Fibroblast of the aortic adventitia (primary cell): ENCODE measurements at places on chromosomes 4 and X.

DNA sequence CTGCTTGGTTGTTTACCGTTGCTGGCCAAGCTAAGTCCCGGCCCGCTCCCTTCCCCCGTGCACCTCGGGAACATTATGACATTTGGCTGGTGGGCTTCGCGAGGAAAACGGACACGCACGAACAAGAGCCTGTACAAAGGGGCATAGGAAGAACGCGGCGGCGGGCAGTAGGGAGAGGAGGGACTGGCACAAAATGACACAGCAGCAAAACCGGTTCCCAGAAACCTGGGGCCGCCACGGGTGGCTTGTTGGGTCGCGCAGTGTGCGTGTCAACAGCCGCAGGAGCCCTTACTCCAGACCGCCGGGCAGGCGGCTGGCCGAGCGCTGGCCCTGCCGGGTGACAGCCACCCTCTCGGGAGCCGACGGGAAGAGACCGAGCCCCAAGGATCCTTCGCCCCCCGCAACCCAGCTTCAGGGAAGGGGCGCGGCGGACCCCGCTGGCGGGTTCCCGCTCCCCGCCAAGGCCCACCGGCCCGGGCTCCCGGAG is 1.6 kb upstream of the LIN54 start:
- no peak for DNase-seq

DNA sequence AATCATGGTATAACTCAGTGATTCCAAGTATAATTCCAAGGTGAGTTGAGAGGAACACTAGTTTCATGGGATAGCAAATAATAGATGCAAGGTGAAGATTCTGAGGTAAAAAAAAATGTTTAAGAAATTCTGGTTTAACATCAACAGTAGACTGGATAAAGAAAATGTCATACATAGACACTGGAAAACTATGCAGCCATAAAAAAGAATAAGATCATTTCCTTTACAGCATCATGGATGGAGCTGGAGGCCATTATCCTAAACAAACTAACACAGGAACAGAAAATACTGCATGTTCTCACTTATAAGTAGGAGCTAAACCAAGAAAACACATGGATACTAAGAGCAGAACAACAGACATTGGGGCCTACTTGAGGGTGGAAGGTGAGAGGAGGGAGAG is 54.6 kb upstream of the LEF1 start:
- no peak for DNase-seq

DNA sequence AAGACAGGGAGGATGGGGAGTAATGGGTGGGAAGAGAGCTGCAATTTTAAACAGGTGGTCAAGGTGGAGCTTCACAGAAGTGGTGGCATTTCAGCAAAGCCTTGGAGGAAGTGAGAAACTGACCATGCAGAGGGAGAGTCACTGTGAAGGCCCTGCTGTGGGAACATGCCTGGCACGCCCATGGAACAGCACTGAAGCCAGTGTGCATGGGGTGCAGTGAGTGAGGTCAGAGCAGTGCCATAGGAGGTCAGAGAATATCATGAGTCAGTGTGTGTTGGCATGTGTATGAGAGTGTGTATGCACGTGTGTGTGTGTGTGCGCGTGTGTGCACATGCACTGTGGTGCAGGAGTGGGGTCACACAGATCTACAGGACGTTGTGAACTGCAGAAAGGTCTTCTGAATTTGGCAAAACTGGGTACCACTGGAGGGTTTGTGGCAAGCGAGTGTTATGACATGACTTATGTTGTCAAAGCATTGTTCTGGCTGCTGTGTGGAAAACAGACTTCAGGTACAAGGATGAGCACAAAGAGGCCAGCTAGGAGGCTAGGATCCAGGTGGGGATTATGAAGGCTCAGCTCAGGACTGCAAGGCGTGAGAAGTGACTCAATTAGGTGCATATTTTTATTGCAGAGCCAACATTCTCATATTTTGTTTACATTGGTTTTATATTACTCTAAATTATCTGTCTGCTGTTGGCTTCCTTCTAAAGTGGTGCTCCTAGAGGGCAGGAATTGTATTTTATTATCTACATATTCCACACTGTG is 34.0 kb downstream of the ZNF827 start:
- DNase-seq: no peak

DNA sequence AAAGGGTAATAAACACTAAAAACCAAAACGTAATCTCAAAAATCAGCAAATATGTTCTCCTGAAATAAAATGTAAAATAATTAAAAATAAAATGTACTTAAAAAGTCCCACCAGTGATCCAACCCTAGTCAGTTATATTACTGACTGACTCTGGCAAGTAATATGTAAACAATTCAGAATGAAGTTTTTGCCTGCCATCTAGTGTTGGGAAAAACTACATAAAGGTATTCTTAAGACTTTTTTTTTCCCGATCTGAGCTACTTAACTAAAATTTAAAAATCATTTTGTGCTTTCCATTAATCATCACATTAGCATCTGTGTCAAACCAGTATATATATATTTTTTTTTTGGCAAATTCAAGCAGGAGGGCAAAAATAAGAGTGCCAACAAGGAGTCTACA is 24.0 kb downstream of the RCHY1 start:
- peak; percentile 59 for DNase-seq

DNA sequence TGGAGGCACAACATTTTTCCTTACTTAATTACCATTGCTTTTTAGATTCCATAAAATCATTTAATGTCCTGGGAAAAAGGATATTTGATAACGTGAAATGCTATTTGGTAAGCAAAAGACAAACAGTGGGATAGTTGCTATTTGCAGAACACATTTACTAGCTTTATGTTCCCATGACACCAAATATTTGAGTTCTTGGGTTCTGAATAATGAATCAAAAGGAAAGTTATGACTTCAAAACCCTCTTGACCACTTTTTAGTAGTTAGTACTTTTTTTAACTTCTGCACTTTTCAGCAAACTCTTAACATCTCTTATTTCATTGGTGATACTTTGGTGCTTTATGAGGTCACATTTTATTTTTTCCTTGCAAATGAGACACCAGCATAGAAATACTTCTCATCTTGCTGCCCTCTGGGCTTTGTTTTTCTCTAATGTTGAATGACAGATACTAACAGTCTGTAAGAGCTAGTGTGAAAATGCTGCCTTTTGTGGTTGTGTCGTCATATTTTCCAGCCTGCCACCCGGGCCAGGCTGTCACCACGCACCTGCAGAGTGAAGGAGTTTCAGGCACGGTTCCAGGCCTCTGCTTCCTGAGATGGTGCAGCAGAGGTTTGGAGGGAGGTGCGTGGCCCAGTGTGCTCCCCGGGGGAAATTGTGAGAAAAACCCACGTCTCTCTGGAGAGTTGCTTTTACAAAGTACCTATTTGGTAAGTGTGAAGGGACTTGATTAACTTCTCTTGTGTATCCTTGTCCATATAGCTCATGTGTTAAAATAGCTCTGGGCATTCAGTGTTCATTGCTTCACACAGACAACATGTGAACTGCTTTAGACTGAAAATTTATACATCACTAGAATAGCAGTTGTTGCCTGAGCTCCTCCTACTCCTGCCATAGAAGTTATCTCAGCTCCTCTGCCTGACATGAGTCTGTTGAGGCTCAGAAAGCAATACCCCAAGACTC is 34.7 kb downstream of the MSL3 start:
- no peak for DNase-seq

DNA sequence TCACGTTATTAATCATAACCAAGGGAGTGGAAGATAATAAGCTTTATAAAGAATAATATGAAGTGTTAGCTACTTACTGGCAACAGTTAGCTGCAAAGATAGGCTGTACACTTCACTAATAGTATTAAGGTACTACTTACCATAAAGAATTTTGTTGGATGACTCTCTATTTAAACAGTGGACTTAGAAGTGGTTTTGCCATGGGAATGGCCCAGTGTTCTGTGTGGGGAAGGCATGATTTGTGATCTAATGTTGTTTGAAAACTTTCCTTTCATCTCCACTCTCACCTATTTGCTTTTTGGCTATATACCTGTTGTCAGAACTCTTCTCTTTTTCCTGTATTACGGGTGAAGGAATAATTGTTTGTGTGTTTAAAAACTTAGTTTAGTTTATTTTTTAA is 23.0 kb downstream of the FHDC1 start:
- no peak for DNase-seq

GRCh38 chr4:94304365-94304971 is 38.2 kb downstream of the HPGDS start:
- DNase-seq: peak; percentile 62

GRCh38 chr4:2744576-2745270 is 11.4 kb downstream of the TNIP2 start:
- DNase-seq: no peak

- DNase-seq: no peak
Observed at GRCh38 chrX:111585337-111585736, 73.9 kb downstream of the SERTM2 start.

DNA sequence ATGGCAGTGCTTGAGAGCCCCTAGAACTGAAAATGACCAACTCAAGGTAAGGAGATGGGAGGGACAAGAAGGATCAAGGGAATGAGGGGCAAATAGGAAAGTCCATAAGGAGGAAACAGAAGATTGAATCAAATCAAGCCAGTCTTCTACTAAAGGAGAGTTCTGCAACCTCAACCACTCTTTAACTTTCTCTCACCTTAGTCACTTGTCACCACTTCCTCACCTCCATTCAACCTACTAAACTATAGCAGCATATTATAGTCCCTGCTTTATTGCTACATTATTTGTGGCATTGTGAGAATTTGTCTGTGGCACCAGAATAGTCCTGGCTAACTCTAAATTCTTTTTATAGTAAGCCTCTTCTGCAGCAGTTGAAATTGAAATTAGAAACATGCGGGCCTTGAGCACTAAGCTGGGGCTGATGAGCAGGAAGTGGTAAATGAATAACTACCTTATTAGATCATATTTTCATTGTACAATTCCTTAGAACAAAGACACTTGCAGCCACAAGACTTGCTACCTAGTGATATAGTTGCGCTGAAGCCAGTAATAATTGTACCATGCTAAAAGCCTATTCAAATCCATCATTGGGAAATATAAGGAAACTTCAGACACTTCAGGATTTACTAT is 336.9 kb downstream of the ZNF674 start:
- DNase-seq: peak; percentile 8

GRCh38 chrX:82412858-82413257 is 1095.2 kb upstream of the POU3F4 start:
- DNase-seq: no peak

- DNase-seq: no peak
Observed at GRCh38 chrX:154458116-154458953, at the start of gene PLXNA3. Gene PLXNA3, plus strand, starts transcription at chrX:154458281. Its CDS starts 1,903 bp downstream, at chrX:154460184.

DNA sequence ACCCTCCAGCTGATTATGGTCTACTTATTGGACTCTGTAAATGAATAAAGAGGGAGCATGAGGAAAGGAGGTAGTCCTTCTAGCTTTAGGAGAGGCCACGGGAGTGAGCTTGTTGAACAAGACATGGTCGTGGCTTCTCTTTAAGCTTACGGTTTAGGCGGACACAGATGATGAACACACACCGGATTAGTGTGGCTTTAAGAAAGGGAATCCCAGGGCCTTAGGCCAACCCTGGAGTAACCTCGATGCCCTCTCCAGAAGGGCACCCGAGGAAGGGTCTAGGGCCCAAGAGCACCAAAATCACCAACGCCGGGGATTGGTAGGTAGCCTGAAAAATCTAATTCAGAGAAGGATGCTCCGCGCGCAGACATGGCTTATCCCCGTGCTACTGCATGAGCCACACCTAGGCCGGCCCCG is 39.4 kb downstream of the ERVMER34-1 start:
- no peak for DNase-seq

- DNase-seq: peak; percentile 33
Observed at GRCh38 chr4:40910706-40911105, 161.0 kb downstream of the NSUN7 start.

GRCh38 chr4:170234800-170235199 is 145.0 kb upstream of the AADAT start:
- no peak for DNase-seq

- no peak for DNase-seq
Observed at GRCh38 chr4:5027346-5027745, 8.1 kb upstream of the CYTL1 start.

- no peak for DNase-seq
Observed at GRCh38 chr4:76732246-76732645, 165.7 kb downstream of the SOWAHB start.

DNA sequence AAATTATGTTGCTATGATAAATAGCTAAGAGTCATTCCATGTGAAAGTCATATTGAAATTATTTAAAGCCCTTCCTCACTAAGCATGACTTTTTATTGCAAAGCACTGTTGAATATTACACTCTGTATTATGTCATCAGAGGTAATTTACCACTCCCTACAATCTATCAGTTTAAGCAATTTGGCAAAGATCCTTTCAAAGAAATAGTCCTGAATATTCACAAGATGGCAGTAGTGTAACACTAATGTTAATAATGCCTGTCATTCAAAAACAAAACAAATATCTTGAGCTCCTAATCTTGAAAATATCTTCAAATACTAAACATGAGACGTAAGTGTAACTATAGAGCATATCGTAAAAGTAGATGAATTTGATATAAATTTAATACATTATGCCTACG is 208.6 kb upstream of the TECRL start:
- DNase-seq: no peak

DNA sequence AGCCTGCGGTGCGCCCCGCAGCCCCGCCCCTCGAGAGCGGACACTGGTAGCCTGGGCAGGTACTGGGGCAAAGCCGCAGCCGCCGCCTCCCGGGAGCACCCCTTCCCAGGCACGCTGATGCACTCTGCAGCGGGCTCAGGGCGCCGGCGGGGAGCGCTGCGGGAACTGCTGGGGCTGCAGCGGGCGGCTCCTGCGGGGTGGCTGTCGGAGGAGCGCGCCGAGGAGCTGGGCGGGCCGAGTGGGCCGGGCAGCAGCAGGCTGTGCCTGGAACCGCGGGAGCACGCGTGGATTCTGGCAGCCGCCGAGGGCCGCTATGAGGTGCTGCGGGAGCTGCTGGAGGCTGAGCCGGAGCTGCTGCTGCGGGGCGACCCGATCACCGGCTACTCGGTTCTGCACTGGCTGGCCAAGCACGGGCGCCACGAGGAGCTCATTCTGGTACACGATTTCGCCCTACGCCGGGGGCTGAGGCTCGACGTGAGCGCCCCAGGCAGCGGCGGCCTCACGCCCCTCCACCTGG is 401 bp downstream of the SOWAHD start:
- no peak for DNase-seq

DNA sequence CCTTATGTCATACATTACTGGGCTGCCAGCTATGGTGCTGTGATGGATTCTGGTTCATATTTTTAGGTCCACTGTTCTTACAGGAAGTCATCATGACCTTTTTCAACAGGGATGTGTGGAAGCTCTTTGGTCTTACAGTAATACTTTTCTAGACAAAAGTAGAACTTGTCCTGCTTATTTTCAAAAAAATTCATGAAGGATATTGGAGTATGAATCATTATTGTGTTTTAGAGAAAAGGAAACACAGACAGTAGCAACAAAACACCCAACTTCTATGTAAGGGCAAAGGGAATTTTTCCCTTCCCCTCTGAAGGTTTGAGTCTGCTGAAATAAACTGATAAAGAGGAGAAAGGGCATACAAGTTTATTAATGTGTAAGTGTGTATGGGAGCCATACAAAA is 54.7 kb upstream of the FAM9C start:
- no peak for DNase-seq
